ENCODE measurements at places on chromosomes 1 and 21.

GRCh38 chr1:66353257-66353656 is 180.7 kb upstream of the SGIP1 start:
- DNase-seq = no peak

- no peak for DNase-seq
These were observed 182.9 kb downstream of the NPHP4 start for GRCh38 chr1:5809207-5809788.

- no peak for DNase-seq
These were observed 60.3 kb downstream of the SLX9 start for GRCh38 chr21:44999972-45000636.

GRCh38 chr1:20367116-20367585 is 76.5 kb downstream of the VWA5B1 start:
- no peak for DNase-seq

- no peak for DNase-seq
These were observed 14.1 kb downstream of the CR1L start for GRCh38 chr1:207658904-207659485.

GRCh38 chr1:79532555-79532954 is 526.0 kb upstream of the ADGRL4 start:
- no peak for DNase-seq

DNA sequence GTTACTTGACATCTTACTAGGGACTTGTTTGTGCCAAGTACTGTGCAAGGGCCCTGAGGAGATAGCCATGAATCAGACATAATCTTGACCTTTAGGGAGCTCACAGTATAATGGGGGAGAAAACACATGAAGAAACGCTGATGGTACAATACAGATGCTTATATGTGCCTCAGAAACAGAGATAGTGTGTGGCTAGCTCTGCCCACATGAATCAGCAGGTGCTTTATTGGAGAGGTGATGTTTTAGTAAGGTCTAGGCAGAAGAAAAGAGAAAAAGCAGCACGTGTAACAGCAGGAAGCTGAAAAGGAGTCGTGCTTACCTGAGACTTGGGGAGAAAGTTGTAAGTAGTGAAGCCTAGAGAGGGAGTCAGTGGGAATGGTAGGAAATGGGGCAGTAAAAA is 60.6 kb upstream of the LMO4 start:
- DNase-seq = no peak

DNA sequence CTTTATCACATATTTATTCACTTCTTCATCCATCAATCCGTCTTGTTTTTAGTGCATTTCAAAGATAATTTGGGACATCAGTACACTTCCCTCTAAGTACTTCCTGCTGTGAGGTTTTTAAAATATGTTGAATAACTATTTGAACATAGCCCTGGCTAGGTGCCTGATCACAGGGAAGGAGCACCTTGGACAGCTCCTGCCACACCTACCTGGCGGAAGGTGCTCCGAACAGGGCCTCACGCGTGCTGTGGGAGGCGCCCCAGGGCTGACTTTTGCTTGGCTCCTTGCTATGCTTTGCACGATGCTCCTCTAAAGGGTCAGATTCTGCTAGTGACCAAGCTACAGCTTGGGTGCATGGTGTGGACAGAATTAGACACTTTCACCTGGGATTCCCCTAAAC is 4.9 kb upstream of the ATXN7L2 start:
- no peak for DNase-seq

GRCh38 chr1:115544131-115544530 is 97.6 kb upstream of the VANGL1 start:
- DNase-seq = no peak

GRCh38 chr1:195663549-195664280 is 944.5 kb downstream of the KCNT2 start:
- DNase-seq = peak; percentile 80
